Dorsolateral prefrontal cortex (tissue), 122 donors: ENCODE measurements at places on chromosomes 1 and 21. TPM values are rescaled to one million over a fixed set of nuclear protein-coding genes. Genes with fewer than 3 reads are reported as not detected.

GRCh38 chr21:35163411-35163810 is 114.3 kb upstream of the RUNX1 start:
- DNase-seq, result no peak

- DNase-seq, result no peak
Observed at GRCh38 chr1:13766592-13767564, 66.9 kb downstream of the PRDM2 start.

GRCh38 chr1:190507357-190507756 is 29.7 kb upstream of the BRINP3 start:
- no peak for DNase-seq

GRCh38 chr1:184893695-184894094 is 80.6 kb downstream of the NIBAN1 start:
- DNase-seq, result no peak

GRCh38 chr1:36349241-36349671 is 25.8 kb upstream of the EVA1B start:
- no peak for DNase-seq

GRCh38 chr21:38982096-38982495 is 176.4 kb downstream of the ETS2 start:
- DNase-seq, result no peak

- no peak for DNase-seq
Observed at GRCh38 chr1:60857851-60858250, 224.5 kb upstream of the NFIA start.

DNA sequence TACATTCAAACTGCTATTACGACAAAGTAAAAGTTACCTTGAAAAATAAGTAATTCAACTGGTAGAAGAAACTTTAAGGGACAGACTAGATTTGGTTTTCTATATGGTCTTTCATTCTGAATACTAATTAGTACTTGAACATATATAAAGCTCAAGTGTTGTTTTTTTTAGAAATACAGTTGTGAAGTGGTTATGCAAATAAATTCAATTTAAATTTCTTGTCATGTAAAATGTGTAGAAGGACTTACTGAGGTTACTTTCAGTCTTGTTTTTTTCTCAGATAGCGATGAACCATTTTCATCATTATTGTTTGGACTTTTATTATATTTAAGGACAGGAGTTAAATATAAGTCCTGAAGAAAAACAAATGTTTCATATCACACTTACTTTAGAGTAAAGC is 24.4 kb downstream of the HS2ST1 start:
- no peak for DNase-seq

- DNase-seq, result no peak
Observed at GRCh38 chr1:150579945-150580642, 684 bp upstream of the MCL1 start.

DNA sequence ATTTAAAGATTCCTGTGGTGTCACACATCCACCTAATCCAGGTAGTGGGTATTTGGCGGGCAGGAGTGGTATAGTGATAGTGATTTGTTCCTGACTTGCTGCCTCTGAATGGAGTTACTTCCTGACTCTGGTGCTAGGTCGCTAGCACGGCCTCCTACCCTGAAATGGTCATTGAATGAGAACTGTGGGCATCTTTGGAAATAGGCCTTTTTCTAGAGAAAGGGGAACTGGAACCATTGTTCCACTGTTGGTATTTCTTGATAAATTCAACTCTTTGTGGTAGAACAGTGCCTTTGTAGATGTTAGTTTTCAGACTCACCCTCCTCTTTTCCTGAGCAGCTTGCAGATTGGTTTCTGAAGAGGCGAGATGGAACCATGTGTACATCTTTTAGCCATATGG is 1.5 kb downstream of the QSOX1 start:
- no peak for DNase-seq

DNA sequence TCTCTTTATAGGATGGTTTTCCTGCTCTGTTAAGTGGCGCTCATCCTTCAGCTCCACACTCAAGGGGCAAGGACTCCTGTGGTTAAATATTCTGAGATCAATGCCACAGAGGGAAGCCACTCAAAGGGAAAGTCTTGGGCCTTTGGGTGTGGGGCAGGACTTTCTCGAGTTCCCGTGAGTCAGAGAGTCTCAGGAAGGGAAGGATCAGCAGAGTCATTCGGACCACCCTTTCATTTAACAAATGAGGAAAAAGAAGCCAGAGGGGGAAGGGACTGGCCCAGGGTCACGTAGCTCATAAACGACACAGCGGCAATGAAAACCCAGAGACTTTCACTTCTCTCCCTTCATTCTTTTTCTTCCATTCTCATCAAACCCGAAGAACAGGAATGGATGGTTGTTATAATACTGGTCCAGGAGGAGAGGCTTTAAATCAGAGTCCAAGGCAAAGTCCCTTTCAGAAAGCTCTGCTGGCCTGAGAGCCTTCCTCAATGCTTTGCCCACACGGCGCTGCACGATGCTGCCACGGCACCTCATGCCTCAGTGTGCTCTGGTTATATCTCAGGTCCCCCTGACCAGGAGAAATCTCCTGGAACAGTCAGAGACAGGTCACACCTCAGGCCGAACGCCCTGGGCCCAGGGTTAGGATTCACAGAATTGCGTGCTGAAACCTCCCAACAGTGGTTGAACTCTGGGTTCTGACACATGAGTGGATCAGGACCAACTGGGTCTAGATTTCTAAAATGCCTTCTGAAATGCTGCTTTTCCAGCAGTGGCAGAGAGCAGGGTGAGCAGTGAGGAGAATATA is 65.3 kb downstream of the TENT5C start:
- no peak for DNase-seq

DNA sequence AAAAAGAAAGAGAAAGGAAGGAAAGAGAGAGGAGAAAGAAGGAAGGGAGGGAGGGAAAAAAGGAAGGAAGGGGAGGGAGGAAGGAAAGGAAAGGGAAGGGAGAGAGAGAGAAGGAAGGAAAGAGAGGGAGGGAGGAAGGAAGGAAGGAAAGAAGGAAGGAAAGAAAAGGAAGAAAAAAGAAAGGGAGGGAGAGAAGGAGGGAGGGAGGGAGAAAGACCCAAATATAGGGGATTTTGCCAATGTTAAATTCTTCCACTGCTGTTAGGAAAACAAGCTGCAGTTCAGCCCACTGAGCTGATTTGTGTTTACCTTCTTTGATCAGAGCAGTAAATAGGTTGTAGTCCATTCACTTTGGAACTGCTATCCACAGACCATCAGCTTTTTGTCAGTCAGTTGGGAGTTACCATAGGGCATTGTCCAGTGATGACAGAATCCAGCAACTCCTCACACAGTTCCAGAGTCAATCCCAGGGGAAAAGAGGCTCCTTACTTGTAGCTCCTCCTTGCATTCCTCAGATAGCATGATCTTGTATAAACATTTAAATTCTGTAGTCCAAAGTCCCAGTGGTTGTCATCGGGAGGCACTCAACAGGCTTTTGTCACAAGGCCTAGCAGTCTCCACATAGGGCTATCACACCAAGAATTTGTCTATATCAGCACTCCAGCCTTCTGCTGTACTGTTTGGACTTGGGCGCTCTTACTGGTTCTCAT is 13.5 kb upstream of the PPP1R8 start:
- no peak for DNase-seq

GRCh38 chr1:8718850-8719361 is 98.5 kb downstream of the RERE start:
- no peak for DNase-seq

DNA sequence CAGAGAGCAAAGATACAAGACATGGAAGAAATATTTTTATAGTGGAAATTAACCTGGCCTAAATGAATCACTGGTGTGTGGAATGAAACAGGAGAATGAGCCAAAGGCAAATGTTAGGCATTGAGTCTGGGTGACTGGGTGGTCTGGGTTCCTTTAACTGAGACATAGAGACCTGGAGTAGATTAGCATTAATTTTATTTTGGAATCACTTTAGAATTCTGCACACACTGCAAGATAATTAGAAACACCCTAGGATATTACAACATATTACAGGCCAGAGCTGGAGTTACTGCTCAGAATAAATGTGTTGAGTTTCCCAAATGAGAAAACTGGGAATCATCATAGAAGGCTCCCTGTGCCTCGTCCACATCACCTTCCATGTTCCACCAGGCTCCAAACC is 85.5 kb downstream of the PLPPR5 start:
- DNase-seq, result no peak

- no peak for DNase-seq
Observed at GRCh38 chr1:68969441-68969840, 472.6 kb upstream of the DEPDC1 start.

GRCh38 chr1:216518844-216519627 is 95.8 kb upstream of the USH2A start:
- no peak for DNase-seq

GRCh38 chr1:20640183-20640597 is 6.9 kb downstream of the PINK1 start:
- DNase-seq, result peak; percentile 45

- no peak for DNase-seq
Observed at GRCh38 chr1:205514211-205515142, 10.0 kb downstream of the CDK18 start.

DNA sequence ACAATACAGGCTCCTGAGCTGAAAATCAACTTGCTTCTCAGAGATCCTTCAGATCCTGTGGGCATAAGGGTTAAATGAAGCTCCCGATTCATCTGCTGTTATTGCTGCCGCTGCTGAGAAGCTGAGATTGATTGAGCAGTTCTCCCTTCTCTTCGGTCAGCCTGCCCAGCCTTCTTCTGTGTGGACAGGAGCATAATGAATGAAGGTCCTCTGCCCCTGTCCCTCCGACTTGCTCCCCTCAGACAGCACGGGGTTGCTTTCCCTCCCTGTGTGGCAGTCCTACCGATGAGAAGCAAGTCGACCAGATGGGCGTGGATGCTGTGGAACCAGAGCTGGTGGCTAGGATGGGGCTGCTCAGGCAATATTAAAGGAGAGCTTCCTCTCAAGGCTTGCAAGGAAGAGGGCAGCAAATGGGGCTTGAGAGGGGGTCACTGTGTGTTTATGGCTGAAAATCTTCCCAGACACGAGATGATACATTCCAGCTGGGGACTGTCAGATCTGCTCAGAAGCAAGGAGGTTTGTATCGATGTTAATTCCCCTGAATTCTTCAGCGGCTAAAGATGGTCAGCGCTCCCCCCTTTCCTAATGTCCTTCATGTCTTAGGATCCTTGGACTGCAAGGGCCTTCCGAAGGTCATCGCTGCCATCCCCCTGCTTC is 63.9 kb upstream of the GOLT1A start:
- no peak for DNase-seq

- DNase-seq, result no peak
Observed at GRCh38 chr1:196425513-196425912, 182.7 kb downstream of the KCNT2 start.

- DNase-seq, result no peak
Observed at GRCh38 chr21:31142600-31142999, 104.3 kb upstream of the KRTAP19-8 start.

- DNase-seq, result no peak
Observed at GRCh38 chr1:72432645-72433267, 150.4 kb upstream of the NEGR1 start.

GRCh38 chr1:22959545-22960360 is 12.9 kb downstream of the LACTBL1 start:
- no peak for DNase-seq

DNA sequence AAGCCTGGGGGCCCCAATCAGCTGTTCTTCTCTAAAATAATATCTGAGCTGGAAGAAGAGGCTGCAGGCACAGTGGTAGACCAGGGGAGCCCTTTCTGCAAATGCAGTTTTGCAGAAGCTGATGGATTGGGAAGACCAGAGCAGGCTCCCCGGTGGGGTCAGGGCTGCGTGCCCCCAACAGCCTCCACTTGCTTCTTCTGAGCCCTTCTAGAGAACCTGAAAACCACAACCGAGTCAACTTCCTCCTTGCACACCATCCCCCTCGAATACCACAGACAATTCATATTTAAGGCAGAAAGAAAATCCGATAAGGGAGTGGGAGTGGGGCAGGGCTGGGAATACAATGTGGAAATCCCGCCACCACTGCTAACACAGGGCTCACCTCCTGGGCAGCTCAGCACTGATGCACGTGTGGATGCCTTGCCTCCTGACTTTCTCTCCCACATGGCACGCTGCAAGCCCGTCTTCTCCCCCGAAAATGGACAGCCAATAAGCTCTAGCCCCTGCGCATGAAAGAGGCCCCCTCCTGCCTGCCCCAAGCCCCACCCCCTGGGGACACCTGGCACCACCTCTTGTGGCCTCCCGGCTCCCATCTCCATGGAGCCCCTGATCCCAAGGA is 25.4 kb upstream of the ALDH4A1 start:
- DNase-seq, result no peak

GRCh38 chr1:188425687-188426086 is 1596.9 kb downstream of the PLA2G4A start:
- DNase-seq, result no peak

DNA sequence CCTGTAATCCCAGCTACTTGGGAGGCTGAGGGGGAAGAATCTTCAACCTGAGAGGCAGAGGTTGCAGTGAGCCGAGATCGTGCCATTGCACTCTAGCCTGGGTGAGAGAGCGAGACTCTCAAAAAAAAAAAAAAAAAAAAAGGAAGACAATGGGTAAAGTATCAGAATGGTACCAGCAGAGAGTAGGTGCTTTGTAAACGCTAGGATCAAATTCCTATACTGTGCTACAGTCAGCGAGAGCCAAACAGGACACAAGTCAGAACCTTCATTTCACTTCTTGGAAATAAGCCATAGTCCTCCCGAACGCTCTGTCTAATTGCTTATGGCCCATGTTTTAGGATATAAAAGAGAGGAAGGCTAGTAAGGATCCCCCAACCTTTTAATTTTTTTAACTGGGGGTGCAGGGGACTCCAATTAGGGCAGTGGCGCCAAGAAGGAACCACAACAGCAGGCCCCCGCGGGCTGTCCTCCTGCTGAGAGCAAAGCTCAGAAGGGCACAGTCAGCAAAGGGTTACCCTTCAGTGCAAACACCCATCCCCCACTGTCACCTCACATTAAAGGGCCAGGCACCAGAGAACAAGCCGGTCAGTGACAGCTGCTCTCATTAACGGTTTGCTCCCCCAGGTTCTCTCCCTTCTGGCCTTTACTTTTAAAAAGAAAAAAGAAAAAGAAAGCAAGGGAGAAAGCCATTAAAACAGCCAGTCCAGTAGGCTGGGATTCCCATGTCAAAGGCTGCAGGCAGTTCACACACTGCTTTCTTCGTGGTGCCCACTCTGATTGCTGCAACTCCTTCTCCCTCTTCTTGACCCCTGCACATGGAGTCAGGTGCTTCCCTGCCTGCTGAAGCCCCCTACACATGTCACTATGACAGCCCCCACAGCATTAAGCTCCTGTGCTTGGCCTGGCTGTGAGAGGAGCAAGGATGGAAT is 69.4 kb downstream of the PLPP3 start:
- DNase-seq, result no peak

GRCh38 chr1:197303463-197303862 is 35.4 kb downstream of the CRB1 start:
- DNase-seq, result no peak

Gene CLCN6
- total RNA-seq, result 83.5 TPM

Gene CCDC190
- 1.8 TPM for total RNA-seq

Gene LMX1A
- not detected for total RNA-seq

Gene DPT
- total RNA-seq, result 0.85 TPM

Gene PTAFR
- total RNA-seq, result 3.4 TPM

Gene OXCT2
- total RNA-seq, result 5.4 TPM

Gene IGSF5
- 1.4 TPM for total RNA-seq

Gene SPRR1A
- not detected for total RNA-seq

Gene RSPO1
- not detected for total RNA-seq

Gene TRAF3IP3
- total RNA-seq, result 2.7 TPM

Gene PLPPR5
- total RNA-seq, result 15.4 TPM

Gene ATG4C
- total RNA-seq, result 41.1 TPM

Gene GFI1
- total RNA-seq, result not detected

Gene OR10J1
- total RNA-seq, result not detected

Gene TACSTD2
- not detected for total RNA-seq

Gene HCN3
- 12.7 TPM for total RNA-seq

Gene TMIGD3
- total RNA-seq, result 11.2 TPM

Gene TADA1
- 20.4 TPM for total RNA-seq

Gene SELL
- total RNA-seq, result 3.4 TPM

Gene RNU1-3
- total RNA-seq, result 7,382 TPM

Gene SOAT1
- total RNA-seq, result 18.3 TPM

Gene ESRRG
- 22.3 TPM for total RNA-seq
